ENCODE measurements at places on chromosomes 4 and X. TPM values are rescaled to one million over a fixed set of nuclear protein-coding genes. Genes with fewer than 3 reads are reported as not detected.

The MTNR1A gene
- not detected for total RNA-seq

The IL21 gene
- total RNA-seq: not detected

The EVC gene
- total RNA-seq: 36.8 TPM

The MUC7 gene
- total RNA-seq: not detected

The RPGR gene
- total RNA-seq: 4.6 TPM

The GABRG1 gene
- total RNA-seq: not detected

The CC2D2A gene
- 23.2 TPM for total RNA-seq

The CLCN5 gene
- total RNA-seq: 6.3 TPM

The HSFX3 gene
- total RNA-seq: not detected

The MAGEA11 gene
- 0.09 TPM for total RNA-seq

The KIF4A gene
- 1.8 TPM for total RNA-seq

The PAGE1 gene
- not detected for total RNA-seq

The GLRA3 gene
- total RNA-seq: not detected

The CHRDL1 gene
- total RNA-seq: 0.14 TPM

The ADH1A gene
- total RNA-seq: not detected

The GRIA3 gene
- 2.0 TPM for total RNA-seq

The MAB21L2 gene
- total RNA-seq: under 0.01 TPM

The ARHGEF6 gene
- 11.6 TPM for total RNA-seq

The OTC gene
- not detected for total RNA-seq

The PFKFB1 gene
- under 0.01 TPM for total RNA-seq

The HTN1 gene
- not detected for total RNA-seq

The SCML2 gene
- 0.71 TPM for total RNA-seq

The NPY2R gene
- total RNA-seq: not detected

The CLGN gene
- total RNA-seq: 5.8 TPM

The RNF212 gene
- 0.28 TPM for total RNA-seq

The FAM47A gene
- not detected for total RNA-seq

The PNMA6F gene
- not detected for total RNA-seq

The SPINK2 gene
- not detected for total RNA-seq

The MED12 gene
- 23.9 TPM for total RNA-seq

The MAGEA10 gene
- total RNA-seq: not detected

The ZCCHC12 gene
- under 0.01 TPM for total RNA-seq

The ARHGAP36 gene
- not detected for total RNA-seq

The PDCL2 gene
- total RNA-seq: not detected

The F8A2 gene
- total RNA-seq: not detected

The PNMA5 gene
- not detected for total RNA-seq

The SPACA5 gene
- total RNA-seq: not detected

The WDFY3 gene
- total RNA-seq: 43.0 TPM

The DCAF16 gene
- total RNA-seq: 21.2 TPM

The HPGDS gene
- not detected for total RNA-seq

The XAGE2 gene
- total RNA-seq: not detected

The LIMCH1 gene
- 16.5 TPM for total RNA-seq

The PCDH19 gene
- under 0.01 TPM for total RNA-seq

The CHM gene
- 16.1 TPM for total RNA-seq

The NAP1L3 gene
- 2.9 TPM for total RNA-seq

The XG gene
- 7.9 TPM for total RNA-seq

The PPP4R3C gene
- total RNA-seq: not detected

The HAND2 gene
- total RNA-seq: 79.9 TPM

The SLC6A14 gene
- under 0.01 TPM for total RNA-seq

The YY2 gene
- total RNA-seq: 1.00 TPM

The PJA1 gene
- 30.5 TPM for total RNA-seq

The TIGD4 gene
- 0.14 TPM for total RNA-seq

The IBSP gene
- total RNA-seq: not detected

The SYN1 gene
- 0.18 TPM for total RNA-seq

The NLRP2B gene
- under 0.01 TPM for total RNA-seq

The FAM47E gene
- 1.4 TPM for total RNA-seq
